Left ventricle myocardium inferior (tissue), 1 donor: ENCODE measurements at places on chromosomes 1 and 21. TPM values are rescaled to one million over a fixed set of nuclear protein-coding genes. Genes with fewer than 3 reads are reported as not detected.

PCSK9 gene
- not detected for total RNA-seq

AVPR1B gene
- total RNA-seq = not detected

MTARC1 gene
- 8.3 TPM for total RNA-seq

POGK gene
- 14.1 TPM for total RNA-seq

CHODL gene
- total RNA-seq = 0.25 TPM
